ENCODE measurements at places on chromosomes 11 and 22.

GRCh38 chr11:57479021-57479663 lies 18.8 kb downstream of the RTN4RL2 start:
- DNase-seq, result no peak

- DNase-seq, result no peak
Observed at GRCh38 chr11:69194956-69195355, 39.2 kb downstream of the SMIM38 start.

GRCh38 chr11:79266396-79266795 lies 174.4 kb downstream of the TENM4 start:
- DNase-seq, result no peak

- DNase-seq, result no peak
Observed at GRCh38 chr11:19814421-19814820, 101.8 kb downstream of the NAV2 start.

GRCh38 chr11:85961130-85961529 lies 105.9 kb downstream of the CCDC83 start:
- no peak for DNase-seq

DNA sequence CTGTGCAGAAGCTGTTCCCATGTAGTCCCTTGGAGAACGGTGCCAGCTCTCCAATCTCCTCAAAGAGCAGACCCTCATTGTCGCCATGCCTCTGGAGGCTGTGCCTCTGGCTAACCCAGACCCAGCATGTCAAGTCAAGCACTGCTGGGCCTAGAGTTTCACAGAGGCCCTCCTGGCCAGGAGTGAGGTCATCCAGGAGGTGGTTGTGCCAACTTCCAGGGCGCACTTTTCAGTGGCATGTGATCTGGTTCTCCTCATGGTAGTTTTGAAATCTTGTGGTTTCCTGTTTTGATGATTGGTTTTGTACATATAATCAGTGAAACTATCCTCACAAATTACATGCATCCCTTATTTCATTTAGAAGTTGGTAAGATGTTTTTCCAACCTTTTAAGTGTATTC lies 78.9 kb downstream of the PPFIBP2 start:
- DNase-seq, result no peak

DNA sequence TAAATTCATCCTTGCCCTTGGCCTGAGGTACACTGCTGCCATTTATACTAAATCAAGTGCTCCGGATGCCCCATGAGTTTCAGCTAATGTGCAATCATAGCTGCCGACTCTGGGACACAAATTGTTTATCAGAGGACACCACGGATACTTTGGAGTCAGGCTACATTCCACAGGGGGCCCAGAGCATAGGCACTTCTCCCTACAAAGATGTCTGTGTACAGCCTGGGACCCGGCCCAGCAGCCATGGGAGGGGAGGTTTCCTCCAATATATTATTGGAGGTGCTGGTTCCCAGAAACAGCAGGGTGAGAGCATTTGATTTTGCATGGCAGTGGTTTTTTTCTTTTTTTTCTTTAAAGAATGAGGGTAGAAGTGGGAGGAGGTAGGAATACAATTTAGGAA lies 31.3 kb downstream of the HTR3B start:
- DNase-seq, result no peak

DNA sequence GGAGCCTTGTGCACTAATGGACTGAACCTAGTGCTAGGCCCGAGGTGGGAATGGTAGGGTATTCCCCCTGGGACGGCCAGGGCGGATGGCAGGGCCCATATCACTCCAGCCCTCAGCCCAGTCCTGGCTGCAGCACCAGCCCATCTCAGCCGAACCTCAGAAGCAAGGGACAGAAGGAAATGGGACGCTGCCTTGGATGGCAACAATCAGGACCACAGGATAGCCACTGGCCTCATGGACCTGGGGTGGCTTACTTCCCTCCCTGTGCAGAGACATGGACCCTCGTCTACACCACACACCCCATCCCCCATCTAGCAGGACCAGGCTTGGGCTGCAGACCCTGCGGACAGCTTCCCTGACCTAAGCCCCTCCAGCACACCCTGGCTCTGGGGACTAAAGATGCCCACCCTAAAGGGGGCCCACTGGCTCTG lies 24.1 kb downstream of the ARVCF start:
- no peak for DNase-seq

GRCh38 chr11:65491614-65492386 lies 7.0 kb upstream of the MALAT1 start:
- peak; percentile 79 for DNase-seq

GRCh38 chr11:80593648-80594374 lies 1153.0 kb upstream of the TENM4 start:
- DNase-seq, result peak; percentile 77

DNA sequence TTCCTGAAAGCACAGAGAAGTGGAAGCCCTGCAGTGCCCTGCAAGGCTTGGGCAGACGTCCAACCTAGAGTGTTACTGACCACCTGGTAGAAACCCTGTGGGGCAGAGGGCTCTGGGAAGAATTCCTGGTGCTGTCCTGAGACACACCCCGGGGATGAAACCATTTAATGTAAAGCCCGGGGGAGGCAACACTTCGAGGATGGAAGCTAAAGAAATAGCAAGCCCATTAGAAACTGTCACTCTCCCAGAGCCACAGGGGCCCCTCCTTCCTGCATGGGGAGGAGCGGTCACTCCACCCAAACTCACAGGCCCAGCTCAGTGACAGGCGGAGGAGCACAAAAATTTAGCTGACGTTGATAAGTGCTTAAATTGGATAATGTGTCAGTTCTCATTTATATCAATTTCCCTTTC lies 57.6 kb downstream of the NRXN2 start:
- DNase-seq, result no peak

DNA sequence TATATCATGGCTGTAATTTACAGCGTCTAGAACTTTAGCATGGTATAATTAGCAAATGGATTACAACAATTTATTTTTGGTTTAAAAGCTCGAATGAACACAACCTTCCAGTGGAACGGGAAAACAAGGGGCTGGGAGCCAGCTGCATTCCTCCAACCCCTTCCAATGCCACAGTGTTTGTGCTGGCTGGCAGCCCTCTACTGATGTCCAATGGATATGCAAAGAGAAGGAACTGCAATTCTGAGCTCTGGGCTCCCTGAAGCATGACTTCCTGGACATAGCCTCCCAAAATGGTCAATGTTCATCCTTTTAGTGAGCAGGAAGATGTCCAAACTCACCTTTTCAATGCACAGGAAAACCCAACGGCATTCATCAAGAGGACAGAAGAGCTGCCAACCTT lies 288.3 kb downstream of the TENM4 start:
- peak; percentile 17 for DNase-seq
